ENCODE measurements at places on chromosomes 4 and X. TPM values are rescaled to one million over a fixed set of nuclear protein-coding genes. Genes with fewer than 3 reads are reported as not detected.

- no peak for DNase-seq
- peaks cover 43% of the 10 kb centered on the region for H3K4me1 ChIP-seq
- H3K4me3 ChIP-seq, result no peak overlapping the region
Measured at GRCh38 chrX:97402333-97402732, 518.6 kb downstream of the RPA4 start.

DNA sequence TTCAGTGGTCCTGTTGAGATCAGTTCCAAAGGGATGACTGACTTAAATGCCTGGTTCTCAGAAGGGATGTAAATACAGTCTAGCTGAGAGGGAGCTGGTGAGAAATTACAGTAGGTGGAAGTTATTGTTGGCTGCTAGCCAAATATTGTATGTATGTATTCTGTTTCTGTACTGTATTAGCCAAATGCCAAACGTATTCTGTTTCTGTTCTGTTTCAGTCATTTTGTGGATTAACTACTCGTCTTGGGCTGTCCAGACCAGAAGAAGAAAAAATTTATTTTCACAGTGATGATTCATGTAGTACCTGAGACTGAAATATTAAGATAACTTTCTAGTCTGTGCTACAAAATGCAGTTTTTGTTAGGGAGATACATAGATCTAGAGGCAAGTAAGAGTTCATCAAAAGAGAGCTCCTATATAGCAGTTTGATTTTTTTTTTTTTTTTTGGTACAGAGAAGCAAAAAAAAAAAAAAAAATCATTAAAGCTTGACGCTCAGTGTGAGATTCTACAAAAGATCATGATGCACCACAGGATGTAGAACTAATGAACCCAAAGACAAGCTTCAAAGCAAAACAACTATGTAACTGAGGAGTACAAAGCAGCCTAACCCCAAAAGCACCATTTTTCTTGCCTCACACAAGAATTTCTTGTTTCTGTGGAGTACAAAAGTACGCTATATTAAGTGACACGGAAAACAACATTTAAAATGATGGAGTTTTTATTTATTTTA is 54.8 kb downstream of the CASP6 start:
- H3K4me3 ChIP-seq, result no peak overlapping the region
- H3K4me1 ChIP-seq, result no peaks in the 10 kb centered on the region
- H3K27me3 ChIP-seq, result no peaks in the 10 kb centered on the region
- peaks cover 6% of the 10 kb centered on the region for H3K36me3 ChIP-seq
- no peak for DNase-seq

DNA sequence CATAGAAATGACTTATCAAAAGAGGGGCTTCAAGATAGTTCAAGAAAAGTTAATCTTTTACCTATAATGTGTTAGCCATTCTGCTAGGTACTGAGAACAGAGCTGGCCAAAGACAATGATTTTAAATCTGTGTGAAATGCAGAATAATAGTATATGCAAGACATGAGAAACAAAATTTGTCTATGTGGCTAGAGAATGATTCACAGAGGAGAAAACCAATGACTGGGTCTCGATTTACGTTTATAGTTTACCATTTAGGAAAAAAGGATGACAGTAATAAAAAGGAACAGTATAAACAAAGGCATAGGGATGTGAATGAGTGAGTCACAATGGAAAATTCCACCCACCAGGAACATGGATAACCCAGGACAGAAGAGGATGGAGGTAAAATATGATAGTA is 31.9 kb downstream of the NPFFR2 start:
- DNase-seq, result no peak
- H3K4me3 ChIP-seq, result no peak overlapping the region
- no peak overlapping the region for H3K27ac ChIP-seq
- H3K36me3 ChIP-seq, result no peaks in the 10 kb centered on the region
- H3K4me1 ChIP-seq, result no peaks in the 10 kb centered on the region

- peaks cover 79% of the 10 kb centered on the region for H3K4me1 ChIP-seq
- peak overlapping the region; percentile 90 for H3K27ac ChIP-seq
- DNase-seq, result peak; percentile 81
Measured at GRCh38 chr4:184453365-184454160, 20.8 kb downstream of the IRF2 start.

DNA sequence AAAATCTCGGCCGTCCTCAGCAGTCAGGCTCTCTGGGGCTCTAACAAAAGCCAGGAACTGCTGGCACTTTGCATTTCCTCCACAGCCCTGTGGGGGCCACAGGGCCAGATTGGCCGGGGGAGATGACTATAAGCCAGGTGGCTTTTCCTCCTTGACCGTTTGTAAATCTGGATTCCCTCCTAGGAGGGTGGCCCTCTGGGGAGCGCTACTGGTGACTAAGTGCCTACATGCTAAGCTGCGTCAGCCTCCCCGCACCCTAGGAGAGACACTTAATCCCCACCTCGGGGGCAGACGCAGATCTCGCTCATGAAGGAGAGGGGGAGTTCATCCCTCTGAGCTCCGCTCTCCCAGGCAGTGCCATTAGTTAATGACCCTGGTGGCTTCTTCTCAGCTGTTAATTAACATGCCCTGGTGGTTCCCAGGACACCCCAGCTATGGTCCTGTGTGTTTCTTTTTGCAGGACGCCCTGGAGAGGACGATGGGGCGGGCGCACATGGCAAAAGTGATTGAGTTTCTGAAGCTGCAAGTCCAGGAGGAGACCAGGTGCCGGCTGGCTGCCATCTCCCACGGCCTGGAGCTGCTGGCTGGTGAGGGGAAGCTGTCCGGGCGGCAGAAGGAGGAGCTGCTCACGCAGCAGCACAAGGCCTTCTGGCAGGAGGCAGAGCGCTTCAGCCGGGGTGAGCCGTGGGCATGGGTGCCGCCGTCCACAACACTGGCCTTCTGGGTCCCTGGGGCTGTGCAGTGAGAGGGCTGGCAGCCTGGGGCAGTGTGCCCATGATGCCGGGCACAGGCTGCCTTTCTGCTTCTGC is 41.6 kb downstream of the EVC start:
- no peak overlapping the region for H3K4me3 ChIP-seq
- no peak for DNase-seq
- peaks cover 52% of the 10 kb centered on the region for H3K36me3 ChIP-seq
- H3K27me3 ChIP-seq, result peaks cover 6% of the 10 kb centered on the region

DNA sequence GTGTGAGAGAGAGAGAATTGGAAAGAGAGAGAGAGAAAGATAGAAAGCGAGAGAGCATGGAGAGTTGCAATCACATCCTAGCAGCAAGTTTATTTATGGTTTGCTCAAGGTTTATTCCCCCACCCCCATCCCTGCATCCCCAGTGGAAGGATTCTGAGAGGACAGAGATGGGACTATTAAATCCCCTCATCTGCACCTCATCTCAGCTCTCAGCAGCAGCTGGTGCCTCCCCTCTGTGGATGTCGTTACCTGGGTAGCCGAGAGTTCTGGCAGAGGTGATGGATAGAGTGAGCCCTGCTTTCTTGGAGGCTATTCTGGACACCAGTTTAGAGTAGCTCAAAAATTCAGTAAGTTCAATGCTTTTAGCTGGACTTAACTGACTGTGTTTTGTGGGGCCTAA is 132.0 kb upstream of the RAI2 start:
- H3K36me3 ChIP-seq, result no peaks in the 10 kb centered on the region
- no peak overlapping the region for H3K4me3 ChIP-seq
- H3K27ac ChIP-seq, result no peak overlapping the region
- no peaks in the 10 kb centered on the region for H3K27me3 ChIP-seq

GRCh38 chrX:23374291-23374690 is 39.6 kb downstream of the PTCHD1 start:
- no peak overlapping the region for H3K27ac ChIP-seq
- H3K4me3 ChIP-seq, result no peak overlapping the region
- no peaks in the 10 kb centered on the region for H3K36me3 ChIP-seq

DNA sequence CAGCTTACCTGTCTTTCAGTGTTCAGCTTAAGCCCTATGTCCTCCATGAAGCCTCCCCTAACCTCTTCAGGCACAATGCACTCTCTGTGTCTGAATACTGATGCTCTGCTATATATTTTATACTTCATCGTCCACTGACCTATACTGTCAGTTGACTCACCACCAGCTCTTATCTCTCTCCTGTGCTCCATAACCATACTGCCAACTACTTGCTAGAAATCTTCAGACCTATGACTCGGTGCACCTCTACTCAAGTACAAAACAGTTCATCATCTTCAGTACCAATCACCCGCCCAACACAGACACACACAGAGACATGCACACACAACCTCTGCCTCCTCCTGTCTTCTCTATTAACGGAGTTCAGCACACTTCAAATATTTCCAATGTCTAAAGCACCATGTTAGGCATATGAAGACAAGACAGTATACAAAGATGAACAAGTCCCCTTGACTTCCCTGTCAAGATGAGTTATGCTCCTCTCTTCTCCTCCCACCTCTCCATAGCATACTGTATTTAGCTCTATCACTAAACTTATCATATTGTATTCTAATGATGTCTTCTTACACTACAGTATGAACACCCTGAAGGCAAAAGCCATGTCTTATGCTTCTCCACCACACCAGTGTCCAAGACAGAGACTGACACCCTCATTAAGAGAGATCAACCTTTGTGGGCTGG is 42.5 kb downstream of the ARHGEF6 start:
- no peaks in the 10 kb centered on the region for H3K36me3 ChIP-seq
- peaks cover 6% of the 10 kb centered on the region for H3K4me1 ChIP-seq
- H3K27me3 ChIP-seq, result no peaks in the 10 kb centered on the region
- no peak for DNase-seq
- H3K4me3 ChIP-seq, result no peak overlapping the region

GRCh38 chr4:113682730-113683537 is 78.6 kb downstream of the CAMK2D start:
- peak overlapping the region; percentile 45 for H3K4me3 ChIP-seq
- peak; percentile 42 for DNase-seq
- peaks cover 76% of the 10 kb centered on the region for H3K4me1 ChIP-seq
- no peaks in the 10 kb centered on the region for H3K27me3 ChIP-seq

DNA sequence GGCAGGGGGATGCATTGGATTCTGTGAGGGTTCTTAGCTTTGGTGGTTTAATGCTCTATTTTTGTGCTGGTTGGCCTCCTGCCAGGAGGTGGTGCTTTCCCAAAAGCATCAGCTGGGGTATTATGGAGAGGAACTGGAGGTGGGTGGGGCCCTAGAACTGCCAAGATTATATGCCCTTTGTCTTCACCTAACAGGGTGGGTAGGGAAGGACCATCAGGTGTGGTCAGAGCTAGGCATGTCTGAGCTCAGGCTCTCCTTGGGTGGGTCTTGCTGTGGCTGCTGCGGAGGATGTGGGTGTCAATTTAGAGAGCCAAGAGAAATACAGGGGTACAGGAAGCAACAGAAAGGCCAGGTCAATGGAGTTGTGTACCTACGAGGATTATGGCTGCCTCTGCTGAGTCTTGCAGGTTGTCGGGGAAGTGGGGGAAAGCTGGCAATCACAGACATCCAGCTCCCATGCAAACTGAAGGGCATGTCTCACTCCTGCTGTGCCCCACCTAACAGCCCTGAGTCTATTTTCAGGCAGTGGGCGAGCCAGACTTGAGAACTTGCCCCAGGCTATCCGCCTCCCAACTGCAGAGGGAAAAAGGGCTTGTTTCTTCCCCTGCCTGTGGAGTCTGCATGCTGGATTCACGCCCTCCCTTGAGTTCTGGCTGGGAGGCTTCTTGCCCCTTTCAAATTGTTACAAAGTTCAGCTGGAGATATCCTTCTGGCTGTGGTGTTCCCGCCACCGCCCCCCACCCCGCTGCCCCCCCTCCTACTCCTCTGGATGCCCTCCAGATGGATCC is 212.0 kb downstream of the COMMD8 start:
- no peak for DNase-seq
- H3K4me3 ChIP-seq, result no peak overlapping the region
- H3K4me1 ChIP-seq, result no peaks in the 10 kb centered on the region
- H3K27ac ChIP-seq, result no peak overlapping the region

GRCh38 chrX:53095796-53096195 is 1.9 kb downstream of the KANTR start:
- no peak for DNase-seq
- peaks cover 26% of the 10 kb centered on the region for H3K4me1 ChIP-seq
- peaks cover 5% of the 10 kb centered on the region for H3K36me3 ChIP-seq
- no peak overlapping the region for H3K27ac ChIP-seq
- H3K4me3 ChIP-seq, result no peak overlapping the region

DNA sequence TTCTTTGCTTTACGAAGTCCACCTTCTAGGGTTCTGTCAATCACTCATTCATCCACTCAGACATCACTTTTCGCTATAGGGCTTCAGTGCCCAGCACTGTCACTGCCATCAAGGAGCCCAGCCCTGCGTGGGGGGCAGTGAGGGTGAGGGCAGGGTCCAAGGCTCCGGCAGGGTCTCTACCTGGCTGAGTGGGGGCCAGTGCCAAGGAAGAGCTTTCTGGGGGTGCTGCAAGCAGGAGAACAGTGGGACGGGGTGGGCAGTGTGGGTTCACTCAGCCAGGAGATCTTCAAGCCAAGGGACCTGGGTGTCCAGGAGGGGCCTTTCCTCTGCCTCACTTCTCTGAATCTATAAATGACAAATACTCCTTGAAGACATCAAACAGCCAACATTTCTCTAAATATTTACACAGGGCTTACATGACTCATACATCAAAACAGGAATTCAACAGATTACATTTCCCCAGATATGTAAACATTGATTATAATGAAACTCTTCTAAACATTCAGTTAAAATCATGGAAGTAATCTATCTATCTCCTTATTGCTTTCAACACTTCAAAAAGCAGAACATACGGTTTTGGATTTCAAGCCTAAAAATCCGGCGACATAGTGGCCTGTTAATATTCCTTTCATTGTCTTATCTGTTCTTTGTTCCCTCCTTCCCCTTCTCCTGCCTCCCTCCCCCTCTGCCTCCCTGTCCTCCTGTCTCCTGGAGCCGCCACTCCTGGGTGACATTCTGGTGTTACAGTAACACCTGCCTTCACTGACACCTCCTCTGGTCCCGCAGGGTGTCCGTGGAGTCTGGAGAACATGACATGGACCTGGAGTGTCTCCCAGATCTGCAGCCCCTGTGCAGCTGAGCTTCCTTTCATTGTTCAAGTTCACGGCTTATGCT is 94.4 kb upstream of the ADRA2C start:
- H3K27me3 ChIP-seq, result peaks cover 23% of the 10 kb centered on the region
- no peak for DNase-seq
- no peak overlapping the region for H3K4me3 ChIP-seq
- H3K27ac ChIP-seq, result no peak overlapping the region
- H3K36me3 ChIP-seq, result peaks cover 19% of the 10 kb centered on the region

DNA sequence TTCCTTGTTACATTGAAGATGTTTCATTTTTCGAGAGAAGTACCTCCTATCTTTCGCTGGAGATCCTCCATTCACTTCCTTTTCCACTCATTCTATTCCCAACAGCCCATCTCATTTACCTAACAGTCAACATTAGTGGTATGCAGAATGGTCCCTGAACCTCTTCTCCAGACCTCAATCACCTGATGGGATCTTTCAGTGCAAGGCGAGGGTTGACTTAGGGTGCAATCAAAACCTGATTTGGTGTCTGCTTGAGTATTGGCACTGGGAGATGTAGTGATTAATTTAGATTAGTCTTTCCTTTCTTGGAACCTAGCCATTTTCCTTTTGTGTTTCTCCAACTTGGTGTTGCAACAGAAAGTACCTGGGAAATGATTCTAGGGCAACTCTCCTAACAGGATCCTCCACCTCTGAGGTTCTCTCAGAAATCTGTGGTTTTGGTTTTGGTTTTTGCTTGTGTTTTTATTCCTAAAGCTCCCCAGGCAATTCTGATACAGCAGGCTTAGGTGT is 18.4 kb downstream of the DDX3X start:
- H3K4me1 ChIP-seq, result peaks cover 41% of the 10 kb centered on the region
- peaks cover 14% of the 10 kb centered on the region for H3K27me3 ChIP-seq
- peak overlapping the region; percentile 34 for H3K27ac ChIP-seq
- peaks cover 23% of the 10 kb centered on the region for H3K36me3 ChIP-seq

Gene TCEAL6
- total RNA-seq, result not detected
